ENCODE measurements at places on chromosomes 1 and 21.
A peak's percentile ranks its signal among the peaks of the same experiment; 100 is the strongest.

DNA sequence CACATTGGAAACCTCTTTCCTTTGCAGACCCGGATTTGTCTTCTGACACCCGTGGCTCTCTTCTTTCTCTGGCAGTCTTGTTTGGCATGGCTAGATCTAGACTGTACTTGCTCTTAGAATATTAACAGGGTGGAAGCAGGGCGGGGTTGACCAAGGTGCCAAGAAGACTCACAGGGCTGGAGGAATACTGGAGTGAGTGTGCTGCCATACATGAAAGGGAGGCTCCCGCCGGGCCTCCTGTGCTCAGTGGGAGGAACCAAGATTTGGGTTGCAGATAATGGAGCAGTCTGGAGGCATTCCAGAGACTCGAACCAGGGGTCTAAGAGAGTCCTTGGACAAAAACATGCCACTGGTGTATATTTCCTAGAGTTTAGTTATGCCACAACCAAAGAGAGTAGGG is 27.6 kb upstream of the SNX27 start:
- no peak for DNase-seq

DNA sequence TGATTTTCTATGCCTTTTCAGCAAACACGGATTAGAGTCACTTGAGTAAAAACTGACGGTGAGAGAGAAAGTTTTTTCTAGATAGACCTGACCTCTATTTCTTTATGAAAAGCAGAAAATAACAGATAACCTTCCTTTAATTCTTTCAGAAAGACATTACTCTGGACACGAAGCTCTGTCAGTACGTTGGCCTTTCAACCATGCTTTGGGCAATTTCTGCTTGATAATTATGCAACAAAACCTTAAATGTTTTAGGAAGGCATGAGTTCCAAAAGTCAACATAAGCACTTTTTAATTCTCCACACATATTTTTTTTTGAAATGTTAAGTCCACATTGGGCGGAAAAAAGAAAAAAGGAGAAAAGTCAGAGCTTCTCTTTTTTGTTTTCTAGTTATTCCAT is 137.8 kb downstream of the AKT3 start:
- no peak for DNase-seq

GRCh38 chr1:4053774-4054173 is 153.7 kb upstream of the C1orf174 start:
- no peak for DNase-seq

DNA sequence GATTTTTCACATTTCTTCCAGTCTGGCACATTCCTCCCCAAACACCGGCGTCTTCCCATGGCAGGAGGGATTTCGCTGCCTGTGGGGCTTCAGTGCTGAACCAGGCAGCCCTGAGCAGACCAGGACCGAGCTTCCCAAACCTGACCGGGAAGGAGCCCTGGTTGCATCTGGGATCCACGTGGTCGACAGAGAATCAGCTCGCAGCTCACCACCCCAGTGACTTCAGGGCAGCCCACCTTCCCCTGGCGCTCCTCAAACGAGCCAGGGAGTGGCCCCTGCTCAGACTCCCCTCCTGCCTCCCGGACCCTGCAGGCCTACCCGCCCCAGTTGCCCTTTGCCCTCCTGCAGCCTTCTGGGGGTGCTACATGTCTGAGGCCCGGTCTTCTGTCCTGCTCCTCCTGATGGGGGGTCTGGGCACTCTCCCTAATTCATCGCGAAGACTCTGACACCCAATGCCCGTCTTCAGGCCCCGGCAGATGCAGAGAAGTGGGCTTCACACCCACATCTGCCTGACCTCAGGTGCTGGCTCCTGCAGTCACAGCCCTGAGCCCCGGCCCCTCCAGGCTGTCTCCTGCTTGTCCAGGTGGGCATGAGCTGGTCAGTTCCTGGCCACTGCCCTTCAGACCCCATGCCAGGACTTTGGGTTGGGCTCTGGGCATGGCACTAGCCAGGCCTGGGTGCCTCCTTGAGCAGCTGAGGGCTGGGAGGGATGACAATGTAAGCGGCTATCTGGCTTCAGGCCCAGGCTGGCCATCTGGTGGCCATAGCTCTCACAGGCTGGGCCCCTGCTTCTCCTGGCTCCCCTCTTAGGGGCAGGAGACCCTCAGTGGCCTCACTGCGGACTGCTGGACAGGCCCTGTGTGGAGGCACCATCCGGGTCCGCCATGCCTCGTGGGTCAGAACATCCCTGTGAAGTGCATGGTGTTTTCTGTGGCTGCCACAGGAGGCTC is 26.1 kb upstream of the PRSS38 start:
- DNase-seq, result no peak

DNA sequence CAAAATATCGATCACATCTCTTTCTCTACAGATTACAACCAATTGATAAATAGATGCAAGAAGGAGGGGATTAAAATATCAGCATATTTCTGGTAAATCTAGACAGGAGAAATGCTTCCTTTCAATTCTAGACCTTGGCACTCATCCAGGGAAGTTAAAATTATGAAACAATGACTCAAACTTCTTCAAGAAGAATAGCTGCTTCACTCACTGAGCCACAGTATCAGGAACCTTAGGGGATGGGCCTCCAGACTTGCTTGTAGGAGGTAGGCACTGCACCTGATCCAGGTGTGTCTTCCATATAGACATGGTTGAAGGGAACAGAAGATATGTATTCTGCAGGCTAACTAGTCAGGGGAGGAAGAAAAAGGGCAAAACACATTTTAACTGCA is 9.8 kb downstream of the SLAMF7 start:
- DNase-seq, result peak; percentile 61

Measured in epithelial cell of prostate (primary cell).